ENCODE measurements at places on chromosomes 1 and 21.

DNA sequence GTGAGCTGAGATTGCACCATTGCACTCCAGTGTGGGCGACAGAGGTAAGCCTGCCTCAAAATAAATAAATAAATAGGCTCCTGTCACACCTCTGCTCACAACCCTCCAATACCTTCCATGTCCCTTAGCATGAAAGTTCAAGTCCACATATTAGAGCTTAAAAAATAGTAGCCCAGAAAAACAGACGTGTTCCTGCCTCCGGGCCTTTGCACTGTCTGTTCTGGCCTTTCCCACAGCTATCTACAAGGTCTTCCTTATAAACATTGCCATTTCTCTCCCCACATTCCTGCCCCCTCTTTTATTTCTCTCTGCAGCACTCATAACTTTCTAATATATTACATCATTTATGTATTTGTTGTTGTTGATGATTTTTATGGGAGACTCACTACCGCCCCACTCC, 85.6 kb upstream of the CASZ1 start:
- DNase-seq, result no peak

GRCh38 chr1:58256546-58256945, 290.0 kb downstream of the OMA1 start:
- DNase-seq, result no peak

DNA sequence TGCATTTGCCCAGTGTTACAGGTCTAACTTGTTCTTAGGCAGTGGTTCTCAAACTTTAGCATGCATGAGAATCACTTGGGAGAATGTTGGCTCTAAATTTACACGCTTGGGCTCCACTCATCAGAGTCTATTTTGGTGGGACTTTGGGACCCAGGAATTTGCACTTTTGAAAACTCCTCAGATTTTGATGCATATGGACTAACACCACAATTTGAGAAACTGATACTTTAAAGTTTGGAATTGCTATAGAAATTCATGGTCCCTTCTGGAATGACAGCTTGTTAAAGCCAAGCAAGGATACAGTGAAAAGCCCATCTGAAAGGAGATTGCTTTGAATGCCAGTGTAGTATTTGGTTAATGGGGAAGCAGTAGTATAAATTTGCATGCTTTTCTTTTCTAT, 31.5 kb downstream of the GPR52 start:
- no peak for DNase-seq

GRCh38 chr21:46295177-46295770, 9.1 kb downstream of the YBEY start:
- no peak for DNase-seq

DNA sequence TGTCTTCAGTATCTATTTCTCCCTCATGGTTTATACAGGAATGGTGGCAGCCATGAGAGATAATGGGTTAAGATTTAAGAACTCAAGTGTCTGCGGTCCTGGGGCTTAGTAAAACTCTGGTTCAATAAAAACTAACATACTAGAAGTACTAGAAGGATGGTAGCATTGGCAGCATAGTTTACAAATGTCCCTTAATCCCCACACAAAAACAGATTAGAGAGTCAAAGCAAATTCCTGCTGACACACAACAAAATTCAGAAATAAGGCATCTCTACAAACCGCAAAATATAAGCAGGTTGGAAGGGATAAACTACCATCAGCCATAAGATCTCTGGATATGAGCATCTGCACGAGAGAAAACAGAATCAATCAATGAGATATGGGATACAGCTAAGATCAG, 234.4 kb downstream of the RERE start:
- no peak for DNase-seq

GRCh38 chr1:192635939-192636338, at the start of gene RGS13:
RGS13 (plus strand) TSS chr1:192636147; CDS start chr1:192644335, 8,188 bp downstream.
- no peak for DNase-seq

GRCh38 chr1:223691121-223691520, 21.2 kb upstream of the CAPN2 start:
- DNase-seq, result no peak

DNA sequence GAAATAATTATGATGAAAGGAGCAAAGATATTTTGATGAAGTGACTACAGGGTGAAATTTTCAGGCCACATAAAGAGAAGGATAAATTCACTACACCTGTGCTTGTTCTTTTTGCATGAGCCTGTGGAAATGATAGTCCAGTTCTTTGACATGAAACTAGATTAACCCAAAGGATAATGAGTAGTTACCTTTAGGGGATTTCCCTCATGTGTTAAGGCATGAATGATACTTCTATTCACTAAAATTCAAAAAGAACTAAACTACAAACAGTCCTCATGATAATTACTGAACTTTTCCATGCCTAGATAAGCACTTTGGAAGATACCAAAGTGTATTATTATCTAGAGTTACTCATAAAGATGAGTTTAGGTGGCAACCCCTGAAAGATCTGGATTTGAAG, 244.3 kb downstream of the PTPRC start:
- DNase-seq, result no peak

GRCh38 chr1:219712506-219712905, 99.6 kb upstream of the ZC3H11B start:
- DNase-seq, result no peak

DNA sequence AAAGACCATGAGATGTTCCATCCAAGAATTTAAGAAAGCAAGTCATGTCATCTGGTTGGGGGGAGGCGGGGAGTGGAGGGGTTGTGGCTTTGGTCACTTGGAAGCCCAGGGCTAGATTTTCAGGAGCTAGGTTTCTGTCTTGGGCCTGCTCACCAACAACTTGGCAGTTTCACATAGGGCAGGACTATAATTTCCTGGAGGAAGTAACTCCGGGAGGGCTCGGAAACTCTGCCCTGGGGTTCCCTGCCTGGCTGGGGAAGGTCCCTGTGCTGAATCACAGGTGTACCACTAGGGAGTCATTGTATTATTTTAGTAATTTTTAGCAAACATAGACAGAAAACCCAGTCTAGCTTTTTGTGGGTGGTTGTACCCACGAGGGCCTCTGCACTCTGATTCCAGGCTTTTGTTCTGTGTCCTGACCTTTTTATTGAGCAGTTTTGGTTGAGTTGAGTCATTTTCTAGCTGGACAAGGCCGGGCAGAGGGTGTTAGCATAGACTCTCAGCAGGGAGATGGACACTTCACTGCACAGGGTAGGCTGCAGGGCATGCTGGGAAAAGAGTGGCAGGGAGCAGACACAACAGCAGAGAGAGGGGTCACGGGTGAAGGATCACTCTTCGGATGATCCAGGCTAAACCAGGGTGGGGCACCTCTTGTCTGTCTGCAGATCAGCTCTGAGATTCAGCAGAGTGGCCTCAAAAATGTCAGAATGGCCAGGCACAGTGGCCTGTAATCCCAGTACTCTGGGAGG, 144.7 kb downstream of the GRIK3 start:
- DNase-seq, result no peak

GRCh38 chr1:219660666-219661463, 48.0 kb upstream of the ZC3H11B start:
- no peak for DNase-seq

DNA sequence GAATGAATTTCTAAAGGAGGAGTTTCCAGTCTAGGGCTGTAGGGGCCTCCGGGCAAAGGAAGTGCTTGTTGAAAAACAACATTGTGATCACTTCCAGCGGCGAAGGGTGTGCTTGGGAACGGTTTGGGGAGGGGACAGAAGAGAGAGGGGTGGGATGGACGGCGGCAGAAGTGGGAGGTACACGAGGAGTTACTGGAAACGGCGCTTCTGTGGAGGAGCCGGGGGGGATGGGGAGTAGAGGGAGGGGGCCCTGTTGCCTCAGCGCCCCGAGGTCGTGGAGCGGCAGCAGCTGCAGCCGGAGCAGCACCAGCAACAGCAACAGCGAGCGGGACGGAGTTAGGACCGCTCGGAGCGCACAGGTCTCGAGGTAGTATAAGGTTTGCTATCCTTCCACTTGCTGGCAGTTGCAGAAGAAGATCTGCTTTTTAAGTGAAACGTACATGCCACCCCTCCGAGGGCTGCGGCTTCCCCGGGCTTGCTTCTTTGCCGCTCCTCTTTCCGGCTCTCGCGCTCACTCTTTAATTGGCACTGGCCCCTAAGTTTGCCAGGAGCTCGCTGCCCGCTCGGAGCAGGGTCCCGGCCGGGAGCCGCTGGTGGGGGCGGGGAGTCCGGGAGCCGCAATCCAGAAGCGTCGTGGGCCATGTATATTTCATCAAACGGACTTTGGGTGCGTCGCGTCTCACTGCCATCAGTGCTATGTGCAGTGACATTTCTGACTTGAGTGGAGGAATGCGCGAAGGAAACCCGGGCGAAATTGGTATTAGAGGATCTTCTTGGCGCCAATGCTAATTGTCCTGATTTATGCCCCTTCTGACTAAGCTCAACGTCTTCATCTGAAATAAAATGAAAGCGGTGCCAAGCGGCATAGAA, 771 bp upstream of the NTNG1 start:
- DNase-seq, result no peak

DNA sequence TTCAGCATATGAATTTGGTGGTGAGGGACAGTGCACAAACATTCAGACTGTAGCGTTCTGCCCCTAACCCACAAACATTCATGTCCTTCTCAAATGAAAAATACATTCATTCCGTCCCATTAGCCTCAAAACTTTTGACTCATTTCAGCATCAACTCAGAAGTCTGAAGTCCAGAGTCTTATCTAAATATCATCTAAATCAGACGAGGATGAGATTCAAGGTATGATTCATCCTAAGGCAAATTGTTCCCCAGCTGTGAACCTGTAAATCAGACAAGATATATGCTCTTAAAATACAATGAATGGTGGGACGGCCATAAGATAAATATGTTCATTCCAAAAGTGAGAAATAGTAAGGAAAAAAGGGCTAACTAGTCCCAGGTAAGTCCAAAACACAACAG, 1195.6 kb upstream of the ADGRL4 start:
- no peak for DNase-seq

DNA sequence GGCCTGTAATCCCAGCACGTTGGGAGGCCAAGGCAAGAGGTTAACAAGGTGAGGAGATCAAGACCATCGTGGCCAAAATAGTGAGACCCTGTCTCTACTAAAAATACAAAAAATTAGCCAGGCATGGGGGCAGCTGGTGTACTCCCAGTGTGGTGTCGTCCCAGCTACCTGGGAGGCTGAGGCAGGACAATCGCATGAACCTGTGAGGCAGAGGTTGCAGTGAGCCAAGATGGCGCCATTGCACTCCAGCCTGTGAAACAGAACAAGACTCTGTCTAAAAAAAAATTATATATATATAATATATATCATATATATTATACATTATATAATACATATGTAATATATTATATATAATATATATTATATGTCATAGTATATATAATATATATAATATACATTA, 249.2 kb upstream of the TPTE start:
- no peak for DNase-seq
